ENCODE measurements at places on chromosomes 12 and 14. TPM values are rescaled to one million over a fixed set of nuclear protein-coding genes. Genes with fewer than 3 reads are reported as not detected.

SLC25A21 gene
- 1.9 TPM for total RNA-seq

BATF gene
- 10.0 TPM for total RNA-seq

DLK1 gene
- total RNA-seq: not detected

ISM2 gene
- total RNA-seq: under 0.01 TPM

IL22 gene
- not detected for total RNA-seq

KRT74 gene
- not detected for total RNA-seq

RNASE1 gene
- not detected for total RNA-seq

MSI1 gene
- not detected for total RNA-seq

OTX2 gene
- not detected for total RNA-seq

NPFF gene
- total RNA-seq: not detected

KRT73 gene
- not detected for total RNA-seq

GPR132 gene
- 0.24 TPM for total RNA-seq

RFX4 gene
- not detected for total RNA-seq

CLEC7A gene
- not detected for total RNA-seq

BICD1 gene
- 5.3 TPM for total RNA-seq

PRIMA1 gene
- total RNA-seq: not detected

TMED8 gene
- total RNA-seq: 8.9 TPM

NR1H4 gene
- total RNA-seq: 3.6 TPM

WASHC4 gene
- total RNA-seq: 60.5 TPM

KRT72 gene
- not detected for total RNA-seq

ETNK1 gene
- 19.8 TPM for total RNA-seq

KCNA5 gene
- not detected for total RNA-seq

RAB3IP gene
- total RNA-seq: 29.8 TPM

PTCSC3 gene
- not detected for total RNA-seq

PLA2G1B gene
- not detected for total RNA-seq

TAS2R46 gene
- total RNA-seq: 0.85 TPM

METAP2 gene
- 67.1 TPM for total RNA-seq

TPH2 gene
- total RNA-seq: not detected

EFS gene
- total RNA-seq: 7.7 TPM

MYF6 gene
- not detected for total RNA-seq

GRIP1 gene
- 5.5 TPM for total RNA-seq

ZFHX2 gene
- total RNA-seq: under 0.01 TPM

ASCL1 gene
- total RNA-seq: not detected

CYP46A1 gene
- not detected for total RNA-seq

MAPK1IP1L gene
- 15.6 TPM for total RNA-seq

KRT71 gene
- total RNA-seq: not detected

SMIM41 gene
- not detected for total RNA-seq

OLR1 gene
- total RNA-seq: under 0.01 TPM

MYH6 gene
- not detected for total RNA-seq

C12orf56 gene
- total RNA-seq: 0.96 TPM

SYT10 gene
- total RNA-seq: 0.21 TPM

HVCN1 gene
- 0.85 TPM for total RNA-seq

MIP gene
- total RNA-seq: not detected

A2ML1 gene
- total RNA-seq: 95.9 TPM

DUSP6 gene
- total RNA-seq: 106 TPM

RPS6KL1 gene
- 1.7 TPM for total RNA-seq

EXOC3L4 gene
- 0.48 TPM for total RNA-seq

OAS1 gene
- 4.3 TPM for total RNA-seq

OR6C6 gene
- total RNA-seq: not detected

KLHL33 gene
- not detected for total RNA-seq

GLIPR1L1 gene
- total RNA-seq: not detected

CEBPE gene
- total RNA-seq: not detected

TMEM253 gene
- total RNA-seq: 0.24 TPM

BIN2 gene
- not detected for total RNA-seq

FAM90A1 gene
- total RNA-seq: under 0.01 TPM

BCAT1 gene
- total RNA-seq: 17.6 TPM

GAS2L3 gene
- total RNA-seq: 0.64 TPM

CD4 gene
- total RNA-seq: not detected
